ENCODE measurements at places on chromosomes 6 and 20.

DNA sequence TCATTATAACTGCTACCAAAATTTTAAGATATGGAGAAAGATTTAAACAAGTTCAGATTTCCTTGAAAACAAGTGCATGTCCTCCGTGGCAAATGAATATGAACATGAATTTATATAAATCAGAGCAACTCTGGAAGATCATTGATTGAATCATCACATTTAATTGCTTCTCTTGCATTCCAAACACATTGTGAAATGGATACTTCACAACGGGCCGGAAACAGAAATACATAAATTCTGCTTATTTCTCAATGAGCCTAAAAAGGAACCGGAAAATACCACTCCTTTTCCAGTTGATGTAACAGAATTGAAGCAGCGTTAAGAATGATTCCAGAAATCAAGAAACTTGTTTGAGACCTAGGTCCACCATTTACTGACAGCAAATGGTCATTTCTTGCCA is 134.6 kb upstream of the BTN3A2 start:
- DNase-seq = peak; percentile 71

DNA sequence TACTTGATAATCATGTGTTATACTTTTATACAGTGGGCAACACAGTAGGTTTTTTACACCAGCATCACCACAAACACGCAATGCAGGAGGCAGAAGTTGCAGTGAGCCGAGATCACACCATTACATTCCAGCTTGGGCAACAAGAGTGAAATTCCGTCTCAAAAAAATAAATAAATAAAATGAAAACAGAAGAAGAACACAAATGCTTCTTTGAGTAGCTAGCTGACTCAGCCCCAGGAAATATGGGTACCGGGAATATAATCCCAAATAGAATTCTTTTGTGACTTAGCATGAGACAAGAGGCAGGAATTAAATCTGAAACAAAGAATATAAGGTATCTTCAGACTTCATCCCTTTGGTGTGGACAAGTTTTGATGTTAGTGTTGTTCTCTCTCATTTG is 164.2 kb upstream of the ATXN1 start:
- peak; percentile 64 for DNase-seq

DNA sequence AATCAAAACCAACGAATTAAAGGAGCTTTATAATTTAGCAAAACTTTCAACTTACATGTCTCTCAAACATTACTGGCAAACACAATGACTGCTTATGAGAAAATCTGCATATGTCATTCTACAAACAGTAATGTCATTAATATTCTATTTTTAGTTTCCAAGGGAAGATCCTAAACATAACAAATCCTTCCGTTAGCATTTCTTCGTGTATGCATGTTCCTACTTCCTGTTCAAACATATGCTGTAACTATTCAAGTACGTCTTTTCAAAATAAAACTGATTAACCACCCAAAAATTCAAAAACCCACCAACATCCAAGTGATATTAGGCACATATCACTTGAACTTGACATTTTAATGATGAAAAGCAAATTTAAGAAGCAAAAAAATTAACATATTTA is 131.3 kb downstream of the HACE1 start:
- no peak for DNase-seq

GRCh38 chr20:6812530-6812929 is 45.0 kb downstream of the BMP2 start:
- DNase-seq = no peak

DNA sequence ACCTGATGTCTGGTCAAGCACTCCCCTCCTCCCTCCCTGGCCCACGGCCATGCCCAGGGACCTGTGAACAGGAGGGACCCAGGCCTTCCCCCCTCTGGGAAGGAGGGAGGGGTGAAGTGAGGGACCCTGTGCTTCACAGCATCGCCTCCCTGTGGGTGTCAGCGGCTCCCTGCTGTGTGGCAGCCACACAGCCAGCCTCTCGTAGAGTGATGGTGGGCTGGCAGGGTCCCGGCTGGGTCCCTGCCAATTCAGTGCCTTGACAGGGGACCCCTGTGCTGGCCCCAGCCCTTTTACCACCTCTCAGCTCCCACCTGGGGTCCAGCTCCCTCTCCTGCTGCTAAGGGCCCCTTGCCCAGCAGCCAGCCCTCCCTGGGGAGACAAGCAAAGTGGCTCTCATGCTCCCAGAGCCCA is 31.3 kb upstream of the GRM4 start:
- no peak for DNase-seq

DNA sequence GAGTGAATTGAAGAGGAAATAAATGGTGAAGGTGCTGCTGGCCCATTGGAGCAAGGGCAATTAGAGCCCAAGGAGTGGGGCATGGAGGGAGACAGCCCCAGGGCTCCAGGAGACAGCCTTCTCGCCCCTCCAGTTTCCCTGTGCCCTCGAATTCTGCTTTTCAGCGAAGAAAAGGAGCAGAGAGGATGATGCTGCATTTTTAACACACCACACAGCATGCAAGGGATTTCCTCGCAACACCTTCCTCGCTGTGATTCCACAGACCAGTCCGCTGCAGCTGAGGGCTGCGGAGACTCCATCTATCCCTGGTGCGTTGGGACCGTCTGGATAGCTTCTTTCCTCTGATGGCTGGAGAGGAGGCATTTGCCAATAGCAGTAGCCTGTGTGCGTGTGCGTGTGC is 41.7 kb downstream of the PTCHD4 start:
- DNase-seq = peak; percentile 27

DNA sequence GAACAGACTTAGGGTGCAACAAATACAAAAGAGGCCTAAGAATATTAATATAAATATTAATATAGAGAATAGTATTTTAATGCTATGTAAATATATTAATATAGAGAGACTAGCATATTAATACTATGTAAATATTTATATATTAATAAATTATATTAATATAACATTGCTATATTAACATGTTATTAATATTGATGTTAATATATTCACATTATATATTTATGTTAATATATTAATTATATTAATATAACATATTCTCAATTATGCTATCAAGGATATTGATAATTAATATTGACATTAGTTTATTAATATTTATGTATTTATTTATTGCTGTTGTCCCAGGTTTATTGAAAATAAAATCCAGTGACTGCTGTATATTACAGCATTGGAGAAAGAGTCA is 1.1 kb upstream of the MAS1L start:
- DNase-seq = no peak

DNA sequence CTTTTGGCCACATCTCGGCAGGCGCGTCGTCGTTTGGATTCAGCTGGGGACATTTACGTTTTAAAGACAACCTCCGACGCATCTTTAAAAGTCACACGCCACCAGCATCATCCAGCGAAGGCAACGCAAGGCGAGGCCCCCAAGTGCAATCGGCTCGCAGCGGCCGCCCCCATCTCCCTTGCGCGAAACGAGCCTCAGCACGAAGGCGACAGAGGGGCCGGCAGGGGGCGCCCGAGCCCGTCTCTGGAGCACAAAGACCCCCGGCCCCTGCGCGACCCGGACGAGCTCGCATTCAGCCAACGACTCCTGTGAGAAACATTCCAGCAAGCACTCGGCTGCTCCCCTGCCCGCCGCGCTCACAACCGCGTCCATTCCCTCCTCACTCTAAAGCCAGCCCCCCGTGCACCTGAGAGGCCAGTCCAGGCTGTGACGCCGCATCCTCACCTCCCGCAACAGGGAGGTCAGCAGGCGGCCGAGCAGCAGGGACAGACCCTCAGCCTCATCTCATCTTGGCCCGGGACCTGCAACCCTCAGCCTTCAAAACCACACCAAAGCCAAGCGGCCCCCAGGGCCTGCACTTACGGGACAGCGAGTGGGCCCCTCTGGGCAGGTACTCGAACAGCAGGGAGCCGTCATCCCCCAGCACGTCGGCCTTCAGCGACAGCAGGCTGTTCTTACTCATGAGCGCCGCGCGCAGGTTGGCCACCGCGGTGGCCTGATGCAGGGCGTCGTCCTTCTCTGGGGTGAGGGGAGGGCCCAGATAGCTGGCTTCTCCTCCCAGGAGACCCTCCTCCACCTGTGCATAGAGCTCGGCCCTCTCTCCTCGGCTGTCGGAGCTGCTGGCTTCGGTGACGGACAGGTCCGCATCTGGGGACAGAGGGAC is 35.8 kb downstream of the SLC2A4RG start:
- DNase-seq = peak; percentile 45

- DNase-seq = no peak
These were observed 35.0 kb downstream of the FAM162B start for GRCh38 chr6:116730513-116730912.

Data from ELR (cell line).